D341Med (cell line): ENCODE measurements at places on chromosomes 3 and 15.

DNA sequence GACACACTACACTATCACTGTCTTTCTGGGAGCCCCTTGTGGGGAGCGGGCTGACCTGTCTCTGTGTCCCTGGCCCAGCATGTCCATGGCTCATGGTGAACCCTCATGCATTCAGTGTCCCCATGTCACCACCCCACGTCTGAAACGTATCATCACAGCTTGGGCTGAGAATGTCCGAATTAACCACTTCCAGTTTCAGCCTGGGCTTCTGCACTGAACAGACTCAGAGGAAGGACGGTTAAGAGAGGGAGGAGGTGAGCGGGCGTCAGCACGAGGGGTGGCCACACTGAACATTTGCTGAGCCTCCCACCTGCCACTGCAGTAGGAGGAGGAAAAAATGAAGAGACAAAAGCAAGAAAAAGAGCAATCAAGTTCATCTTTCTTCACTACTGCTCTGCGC, 30.5 kb downstream of the ATP2B2 start:
- DNase-seq, result no peak

GRCh38 chr15:89486726-89487050, 9.7 kb downstream of the RHCG start:
- DNase-seq, result no peak

GRCh38 chr15:28079313-28079969, 19.7 kb downstream of the OCA2 start:
- DNase-seq, result no peak

DNA sequence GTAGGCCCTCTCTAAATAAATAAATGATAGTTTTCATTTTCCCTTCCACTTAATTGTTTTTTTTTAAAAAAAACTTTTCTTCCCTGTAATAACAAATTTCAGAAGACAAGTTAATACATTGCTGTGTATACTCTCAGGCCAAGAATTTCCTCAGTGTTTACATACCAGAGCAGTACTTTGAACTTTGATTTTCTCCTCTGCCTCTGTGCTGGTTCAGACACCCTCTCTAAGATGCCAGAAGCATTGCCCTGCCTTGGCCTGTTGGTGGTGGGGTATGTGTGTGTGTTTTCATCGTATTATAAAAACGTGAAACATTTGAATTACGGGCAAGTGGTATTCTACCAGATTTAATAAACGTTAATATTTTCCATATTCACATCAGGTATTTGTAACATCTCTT, 70.1 kb downstream of the SMAD3 start:
- no peak for DNase-seq

- no peak for DNase-seq
These were observed 119.1 kb downstream of the TCF12 start for GRCh38 chr15:57037548-57037947.

GRCh38 chr15:36903195-36903594, 197.2 kb downstream of the MEIS2 start:
- DNase-seq, result no peak

DNA sequence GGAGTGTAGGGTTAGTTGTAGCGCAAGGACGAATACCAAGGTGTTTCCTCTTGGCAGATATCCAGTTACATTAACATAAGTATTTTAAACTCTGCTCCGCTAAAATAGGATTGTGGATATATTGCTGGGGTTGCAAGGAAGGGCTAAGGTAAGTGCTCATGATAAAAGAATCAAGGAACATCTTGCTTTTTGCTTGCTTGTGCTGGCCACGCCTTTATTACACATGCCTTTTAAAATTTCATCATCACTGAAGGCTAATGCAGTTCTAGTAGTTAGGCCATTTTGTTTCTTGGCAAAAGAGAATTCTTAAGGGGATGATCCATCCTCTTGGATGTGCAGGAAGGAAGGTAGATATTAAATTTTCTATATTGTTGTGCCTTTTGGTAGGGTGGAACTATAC, 415.6 kb upstream of the TPM1 start:
- DNase-seq, result no peak

DNA sequence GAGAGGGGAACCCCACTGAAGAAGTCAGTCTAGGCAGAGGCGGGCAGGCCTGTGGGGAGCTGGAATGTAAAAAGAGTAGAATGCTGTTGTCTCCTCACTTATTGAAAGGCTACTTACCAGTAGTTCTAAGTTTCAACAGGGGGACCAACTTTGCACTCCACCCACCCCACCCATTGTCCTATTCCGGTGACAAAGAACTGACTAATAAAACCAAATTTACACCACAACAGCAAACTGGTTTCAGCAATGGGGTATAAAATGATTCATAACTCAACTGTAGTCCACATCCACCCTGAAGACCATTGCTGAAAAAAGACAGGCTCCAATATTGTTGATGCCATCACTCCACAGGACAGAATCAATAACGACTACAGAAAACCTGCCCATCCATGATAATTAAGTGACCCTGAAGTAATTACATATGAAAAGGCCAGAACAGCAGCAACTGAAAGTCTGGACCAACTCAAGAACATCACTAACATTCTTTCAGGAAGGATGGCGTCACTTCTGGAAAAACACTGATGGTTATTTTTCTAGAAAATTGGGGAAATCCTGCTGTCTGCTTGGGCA, 80.2 kb downstream of the ABI3BP start:
- DNase-seq, result no peak
